ENCODE measurements at places on chromosomes 13 and 19.

- no peak for DNase-seq
Measured at GRCh38 chr13:23692816-23693215, 122.6 kb downstream of the TNFRSF19 start.

- no peak for DNase-seq
Measured at GRCh38 chr13:83980331-83980730, 98.1 kb upstream of the SLITRK1 start.

DNA sequence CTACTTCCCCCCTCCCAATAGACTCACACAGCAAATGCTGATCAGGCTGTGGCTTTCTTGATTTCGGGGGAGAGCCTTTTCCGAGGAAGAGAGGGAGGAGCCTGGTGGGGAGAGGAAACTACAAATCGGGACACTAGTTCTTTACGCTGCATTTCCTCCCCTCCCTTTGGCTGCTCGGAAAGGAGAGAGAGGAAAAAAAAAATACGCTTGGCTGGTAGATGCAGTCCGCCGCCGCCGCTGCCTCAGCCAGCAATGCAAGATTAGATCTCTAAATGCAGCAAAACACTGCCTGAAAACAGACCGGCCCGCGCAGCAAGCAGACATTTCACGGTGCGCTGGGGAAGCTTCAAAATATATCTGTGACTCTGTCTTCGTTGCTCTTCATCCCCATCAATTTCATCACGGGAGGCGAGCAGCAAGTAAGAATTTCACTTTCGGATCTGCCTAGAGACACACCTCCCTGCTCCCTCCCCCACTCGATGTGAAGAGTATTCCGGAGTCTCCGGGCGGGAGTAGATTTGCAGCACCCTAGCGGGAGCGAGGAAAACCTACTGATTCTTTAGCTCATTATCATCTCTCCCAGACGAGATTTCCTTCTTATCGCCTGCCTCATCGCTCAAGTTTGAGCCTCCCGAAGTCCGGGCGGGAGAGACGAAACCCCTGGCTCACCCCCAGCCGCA, at the start of gene PCDH17:
TSS of gene PCDH17 (plus strand) at position 149 of the 680 bp plus-strand sequence. CDS start 803 bp downstream, outside the sequence.
- DNase-seq, result no peak

- no peak for DNase-seq
Measured at GRCh38 chr13:49436890-49437289, 7.0 kb downstream of the CAB39L start.

- no peak for DNase-seq
Measured at GRCh38 chr13:30884543-30884942, 21.5 kb upstream of the MEDAG start.

DNA sequence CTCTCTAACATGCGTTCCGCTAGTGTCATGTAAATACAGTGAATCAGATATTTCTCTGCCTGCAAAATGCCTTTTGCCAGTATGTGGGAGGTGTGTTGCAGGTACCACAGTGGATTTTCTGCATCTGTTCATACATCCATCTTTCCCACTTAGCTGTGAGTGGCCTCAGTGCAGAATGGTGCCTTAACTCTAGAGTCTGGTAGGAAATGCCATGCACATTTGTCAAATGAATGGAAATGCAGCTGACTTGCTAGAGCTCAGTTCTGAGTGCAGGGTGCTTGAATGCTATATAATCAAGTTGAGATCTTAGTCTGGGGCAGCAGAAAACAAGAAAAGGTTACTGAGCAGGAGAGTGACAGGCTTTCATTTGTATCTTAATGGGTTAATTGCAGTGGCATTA, 68.2 kb downstream of the LRCH1 start:
- DNase-seq, result no peak

- no peak for DNase-seq
Measured at GRCh38 chr13:33139184-33139583, 123.0 kb downstream of the KL start.

DNA sequence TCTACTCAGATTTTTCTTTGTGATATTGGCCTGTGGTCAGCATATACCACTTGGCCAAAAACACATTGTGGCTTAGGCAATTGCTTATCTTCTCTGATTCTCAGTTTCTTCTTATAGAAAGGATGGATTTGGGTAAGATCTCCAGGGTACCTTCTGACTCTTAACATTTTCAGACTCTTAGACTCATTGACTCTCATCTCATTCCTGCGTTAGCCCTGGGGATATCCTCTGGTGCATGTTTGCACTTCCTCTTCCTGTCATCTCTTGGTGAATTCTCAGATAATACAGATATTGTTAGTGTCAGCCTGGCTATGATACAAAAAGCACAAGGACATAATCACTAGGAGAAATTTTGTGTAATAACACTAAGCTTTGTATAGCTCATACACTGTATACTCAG, 492.5 kb upstream of the GPC6 start:
- DNase-seq, result no peak

GRCh38 chr19:35030257-35031071, at the start of gene SCN1B:
Gene SCN1B, plus strand, starts transcription at chr19:35030470. Its CDS starts 351 bp downstream, at chr19:35030821.
- DNase-seq, result peak; percentile 48

DNA sequence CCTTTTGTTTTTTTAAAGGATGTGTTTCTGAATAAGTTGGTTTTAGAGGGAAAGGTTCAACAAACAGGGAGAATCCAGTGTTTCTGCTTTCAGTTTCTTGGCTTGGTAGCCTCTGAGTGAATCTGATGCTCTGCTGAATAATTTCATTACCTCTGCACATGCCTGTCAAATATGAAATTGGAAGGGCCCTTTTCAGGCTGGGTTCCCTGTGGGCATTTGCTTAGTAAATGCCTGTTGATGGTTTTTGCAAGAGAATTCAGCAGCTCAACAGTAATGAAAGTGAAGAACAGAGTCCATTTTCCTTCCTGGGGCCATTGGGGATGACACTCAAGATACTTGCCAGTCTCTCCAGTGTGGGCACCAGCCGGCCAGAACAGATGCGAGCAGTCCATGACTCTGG, 74.3 kb downstream of the GPR12 start:
- no peak for DNase-seq

DNA sequence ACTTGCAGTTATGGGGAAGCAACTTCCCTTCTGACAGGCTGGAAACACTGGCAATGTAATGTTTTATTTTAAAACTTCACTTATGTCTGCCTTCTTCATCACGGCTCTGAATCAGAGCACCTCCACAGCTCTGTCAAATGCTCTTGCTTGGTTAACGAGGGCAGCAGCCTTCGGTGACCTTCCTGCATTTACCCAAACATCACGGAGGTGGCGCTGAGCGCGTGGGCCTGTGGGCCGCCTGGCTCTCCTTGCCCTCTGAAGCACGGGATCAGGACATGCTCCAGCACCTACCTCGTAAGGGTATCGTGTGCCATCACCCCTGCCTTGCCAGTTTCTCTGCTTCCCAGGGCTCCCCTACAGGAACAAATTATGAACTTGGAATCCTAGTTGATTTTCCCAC, 310.0 kb downstream of the TEX29 start:
- no peak for DNase-seq

GRCh38 chr19:48473161-48473966, 4.2 kb downstream of the CYTH2 start:
- DNase-seq, result no peak

DNA sequence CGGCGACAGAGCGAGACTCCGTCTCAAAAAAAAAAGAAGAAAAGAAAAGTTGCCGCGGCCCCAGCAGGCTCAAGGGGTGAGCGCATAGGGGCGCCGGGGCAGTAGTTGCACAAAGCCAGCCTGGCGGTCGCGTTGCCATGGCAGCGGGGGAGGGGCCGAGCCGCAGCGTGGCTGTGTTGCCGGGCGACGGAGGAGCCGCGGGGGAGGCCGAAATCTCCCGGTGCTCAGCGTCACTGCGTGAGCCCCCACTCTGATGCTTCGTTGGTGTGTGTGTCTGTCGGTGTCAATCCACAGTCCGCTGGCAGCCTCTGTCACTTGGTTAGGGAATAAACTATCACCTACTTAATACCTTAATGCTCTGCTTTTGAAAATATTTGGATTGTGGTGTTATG, 82.9 kb upstream of the C1QTNF9B start:
- DNase-seq, result peak; percentile 69

- DNase-seq, result peak; percentile 85
Measured at GRCh38 chr13:52809310-52809769, 39.1 kb downstream of the PCDH8 start.

DNA sequence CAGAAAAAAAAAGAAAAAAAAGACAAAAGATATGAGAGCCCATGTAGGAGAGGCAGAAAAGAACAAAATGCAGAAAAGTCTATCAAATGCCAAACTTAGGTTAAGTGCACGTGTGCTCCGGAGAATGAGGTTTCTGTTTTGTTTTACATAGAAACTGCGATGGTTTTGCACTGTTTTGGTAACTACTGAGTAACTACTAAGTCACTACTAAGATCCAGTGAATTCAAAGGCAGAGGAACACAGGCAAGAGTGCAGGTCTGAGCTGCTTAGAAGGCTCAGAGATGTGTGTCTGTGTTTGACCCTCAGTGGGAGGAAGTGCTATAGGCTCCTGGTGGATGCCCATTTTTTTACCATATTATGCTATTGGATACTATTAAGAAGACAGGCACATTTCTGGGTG, 299.3 kb downstream of the NDFIP2 start:
- DNase-seq, result no peak

- DNase-seq, result no peak
Measured at GRCh38 chr13:67408798-67409197, 178.7 kb upstream of the PCDH9 start.

GRCh38 chr13:70568571-70568970, 460.3 kb upstream of the KLHL1 start:
- peak; percentile 58 for DNase-seq

- no peak for DNase-seq
Measured at GRCh38 chr13:43041369-43041921, 18.1 kb downstream of the DNAJC15 start.

- peak; percentile 62 for DNase-seq
Measured at GRCh38 chr13:45162821-45163220, 38.0 kb downstream of the KCTD4 start.

GRCh38 chr19:53158119-53158656, 665 bp downstream of the ZNF347 start:
- DNase-seq, result peak; percentile 4

DNA sequence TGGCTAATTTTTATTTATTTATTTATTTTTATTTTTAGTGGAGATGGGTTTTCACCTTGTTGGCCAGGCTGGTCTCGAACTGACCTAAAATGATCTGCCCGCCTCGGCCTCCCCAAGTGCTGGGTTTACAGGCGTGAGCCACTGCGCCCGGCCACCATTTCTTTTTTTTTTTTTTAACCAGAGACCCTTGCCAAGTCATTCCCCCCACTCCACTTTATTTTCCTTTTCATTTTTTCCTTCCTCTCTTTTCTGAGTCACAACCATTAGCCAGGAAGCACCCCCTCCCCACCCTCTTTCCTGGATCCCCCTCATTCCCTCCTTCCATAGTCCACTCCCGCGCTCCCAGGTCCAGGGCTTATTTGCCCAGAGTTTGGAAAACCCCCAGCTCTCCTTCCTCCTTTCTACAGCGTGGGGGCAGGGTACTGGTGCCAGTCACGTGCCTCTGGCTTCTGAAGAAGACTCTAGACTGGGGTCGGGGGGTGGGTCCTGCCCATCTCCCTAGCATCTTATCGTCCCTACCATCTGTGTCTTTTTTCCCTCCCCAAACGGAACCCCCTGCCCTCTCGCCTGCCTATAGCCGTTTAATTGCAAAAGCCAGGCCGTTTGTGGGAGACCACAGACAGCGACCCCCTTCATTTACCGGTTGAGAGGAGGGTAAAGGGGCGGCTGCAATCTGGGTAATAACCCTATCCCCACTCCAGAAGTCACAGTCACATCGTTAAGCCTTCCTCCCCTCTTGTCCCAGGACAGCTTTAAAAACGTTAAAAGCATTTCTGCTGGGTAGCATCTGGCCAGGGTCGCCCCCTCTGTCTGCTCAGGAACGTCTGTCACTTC, 1.1 kb upstream of the CALR start:
- DNase-seq, result no peak

DNA sequence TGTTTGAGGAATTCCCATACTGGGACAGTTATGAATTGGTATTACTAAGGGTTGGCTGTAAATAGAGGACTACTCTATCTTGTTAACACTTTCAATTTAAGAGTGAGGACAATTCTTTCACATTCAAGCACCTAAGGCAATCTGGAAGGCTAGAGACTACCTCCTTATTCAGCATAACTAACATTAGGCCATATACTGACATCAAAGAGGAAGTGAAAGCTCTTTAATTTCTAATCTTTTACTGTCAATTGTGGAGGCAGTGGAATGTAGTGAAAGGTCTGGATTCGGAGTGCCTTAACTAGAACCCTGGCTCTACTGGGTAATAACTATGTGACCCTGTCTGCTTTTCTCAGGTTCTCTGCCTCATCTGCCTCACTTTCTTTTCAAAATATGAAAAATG, 134.0 kb downstream of the UFM1 start:
- no peak for DNase-seq

DNA sequence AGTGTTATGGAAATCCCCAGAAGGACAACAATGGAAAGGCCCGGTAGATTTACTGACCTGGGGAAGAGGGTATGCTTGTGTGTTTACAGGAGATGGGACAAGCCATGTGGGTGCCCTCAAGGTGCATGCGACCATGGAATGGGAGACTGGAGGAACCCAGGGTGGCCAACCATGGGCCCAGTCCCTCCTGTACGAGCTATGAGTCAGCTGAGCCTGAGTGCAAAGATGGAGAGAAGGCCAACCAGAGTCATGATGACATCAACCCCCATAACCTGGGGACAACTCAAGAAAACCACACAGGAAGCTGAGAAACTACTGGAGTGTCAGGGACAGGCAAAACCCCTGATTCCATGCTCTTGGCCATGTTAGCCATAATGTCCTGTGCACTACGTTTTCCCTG, 7.8 kb downstream of the ZNF350 start:
- DNase-seq, result no peak

DNA sequence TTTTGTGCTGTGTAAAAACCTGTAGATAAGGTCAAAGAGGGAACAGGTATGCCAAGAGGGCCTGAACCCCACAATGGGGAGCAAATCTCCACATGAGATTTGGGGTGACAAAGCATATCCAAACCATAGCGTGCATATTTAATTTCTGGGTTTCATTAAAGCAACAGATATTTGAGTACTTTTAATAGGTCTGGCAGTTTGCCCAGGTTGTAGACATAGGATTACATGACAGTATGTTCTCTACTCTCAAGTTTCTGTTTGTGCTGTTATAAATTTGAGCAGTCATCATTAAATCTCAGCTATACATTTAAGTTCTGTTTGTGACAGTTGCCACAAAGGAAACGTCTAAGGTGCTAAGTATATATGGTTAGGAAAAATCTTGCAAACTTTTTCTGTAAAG, 236.4 kb downstream of the ATP8A2 start:
- DNase-seq, result no peak

DNA sequence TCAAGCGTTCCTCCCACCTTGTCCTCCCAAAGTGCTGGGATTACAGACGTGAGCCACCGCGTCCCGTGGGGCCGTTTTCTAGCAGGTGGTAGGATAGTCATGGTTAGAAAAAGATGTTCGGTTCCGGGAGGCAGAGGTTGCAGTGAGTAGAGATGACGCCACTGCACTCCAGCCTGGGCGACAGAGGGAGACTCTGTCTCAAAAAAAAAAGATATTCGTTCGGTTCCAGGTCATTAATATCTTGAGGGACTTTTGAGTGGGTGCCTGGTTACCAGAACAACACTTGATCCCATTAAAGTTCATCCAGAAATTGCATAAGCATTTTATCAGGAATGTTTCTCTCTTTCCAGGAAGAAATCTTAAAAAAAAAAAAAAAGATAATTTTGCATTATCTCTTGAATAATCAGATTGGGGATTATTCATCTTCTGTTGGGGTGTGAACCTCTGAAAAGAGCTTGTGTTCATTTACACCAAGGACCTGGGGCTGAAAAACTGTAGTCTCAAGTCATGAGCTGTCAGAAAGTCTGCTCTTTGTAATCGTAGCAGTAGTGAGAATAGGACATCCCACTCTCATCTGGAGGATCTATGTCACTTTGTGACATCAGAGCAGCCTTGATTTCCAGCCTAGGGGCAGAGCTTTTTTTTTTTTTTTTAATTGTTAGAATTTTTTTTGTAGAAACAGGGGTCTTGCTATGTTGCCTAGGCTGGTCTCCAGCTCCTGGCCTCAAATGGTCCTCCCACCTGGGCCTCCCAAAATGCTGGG, 1.0 kb upstream of the ETHE1 start:
- no peak for DNase-seq
